ENCODE measurements at places on chromosomes 11 and 22.

DNA sequence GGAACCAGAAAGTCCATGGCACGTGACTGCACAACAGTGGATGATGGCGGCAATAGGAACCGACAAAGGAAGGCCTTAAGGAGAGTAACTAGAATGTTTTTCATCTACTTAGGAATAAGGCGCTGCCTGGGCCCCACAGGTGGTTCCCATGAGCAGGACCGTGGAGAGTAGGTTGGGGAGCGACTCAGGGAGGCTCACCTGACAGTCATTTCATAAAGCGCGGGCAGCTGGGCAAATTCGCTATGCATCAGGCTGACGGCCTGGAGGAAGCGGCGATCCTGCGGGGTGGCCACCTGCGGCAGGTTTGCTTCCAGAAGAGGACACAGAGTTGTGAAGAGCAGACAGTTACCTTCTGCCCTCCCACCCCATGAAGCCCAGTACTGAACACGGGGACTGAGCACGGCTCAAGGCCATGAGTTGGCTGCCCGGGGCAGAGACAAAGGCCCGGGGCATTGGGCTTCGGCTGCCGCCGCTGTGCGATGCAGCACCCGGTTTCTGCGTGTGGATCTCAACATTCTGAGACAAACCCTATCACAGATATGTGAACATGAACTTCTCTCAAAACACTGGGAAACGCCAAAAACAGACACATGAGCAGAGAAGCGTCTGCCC is 25.8 kb downstream of the HPS4 start:
- DNase-seq = no peak

DNA sequence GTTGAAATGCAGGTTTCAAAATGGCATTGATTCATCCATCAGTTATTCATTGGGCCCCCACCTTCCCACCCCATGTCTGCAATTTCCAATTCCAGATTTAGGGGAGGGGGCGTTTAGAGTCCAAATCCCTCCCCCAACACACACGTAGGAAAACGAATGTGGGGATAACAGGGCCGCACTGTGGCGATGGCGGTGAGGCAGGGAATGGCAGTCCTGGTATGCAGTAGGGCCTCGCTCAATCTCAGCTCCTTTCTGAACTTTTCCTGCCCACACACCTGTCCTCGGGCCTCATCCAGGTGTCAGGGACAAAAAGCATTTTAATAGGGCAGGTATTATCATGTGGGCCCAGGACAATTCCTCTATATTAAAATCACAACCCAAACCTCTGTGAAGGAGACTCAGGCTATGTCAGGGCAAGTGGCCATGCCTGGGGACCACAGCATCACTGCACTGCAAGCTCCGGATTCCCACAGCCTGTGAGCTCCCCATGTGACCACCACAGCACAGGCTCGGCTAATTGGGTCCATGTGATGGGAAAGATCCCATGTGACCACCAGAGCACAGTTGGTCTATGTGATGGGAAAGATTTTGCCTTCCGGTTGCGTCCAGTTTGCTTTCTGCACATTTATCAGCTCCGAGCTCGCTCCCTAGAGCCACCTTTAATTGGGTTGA is 44.5 kb downstream of the RTL6 start:
- no peak for DNase-seq

GRCh38 chr22:17198170-17199002 is 20.8 kb downstream of the ADA2 start:
- no peak for DNase-seq

DNA sequence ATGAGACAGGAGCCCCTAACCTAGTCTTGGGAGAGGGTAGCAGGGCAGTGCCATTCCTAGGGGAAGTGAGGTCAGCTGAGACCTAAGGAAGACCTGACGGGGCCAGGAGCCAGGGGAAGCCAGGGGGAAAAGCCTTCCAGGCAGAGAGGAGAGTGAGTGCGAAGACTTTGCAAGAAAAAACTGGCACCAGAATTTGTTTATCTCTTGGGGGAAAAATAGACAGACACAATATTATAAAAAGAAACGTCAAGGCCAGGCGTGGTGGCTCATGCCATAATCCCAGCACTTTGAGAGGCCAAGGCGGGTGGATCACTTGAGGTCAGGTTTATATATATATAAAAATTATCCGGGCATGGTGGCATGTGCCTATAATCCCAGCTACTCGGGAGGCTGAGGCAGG is 26.9 kb upstream of the TESMIN start:
- no peak for DNase-seq

DNA sequence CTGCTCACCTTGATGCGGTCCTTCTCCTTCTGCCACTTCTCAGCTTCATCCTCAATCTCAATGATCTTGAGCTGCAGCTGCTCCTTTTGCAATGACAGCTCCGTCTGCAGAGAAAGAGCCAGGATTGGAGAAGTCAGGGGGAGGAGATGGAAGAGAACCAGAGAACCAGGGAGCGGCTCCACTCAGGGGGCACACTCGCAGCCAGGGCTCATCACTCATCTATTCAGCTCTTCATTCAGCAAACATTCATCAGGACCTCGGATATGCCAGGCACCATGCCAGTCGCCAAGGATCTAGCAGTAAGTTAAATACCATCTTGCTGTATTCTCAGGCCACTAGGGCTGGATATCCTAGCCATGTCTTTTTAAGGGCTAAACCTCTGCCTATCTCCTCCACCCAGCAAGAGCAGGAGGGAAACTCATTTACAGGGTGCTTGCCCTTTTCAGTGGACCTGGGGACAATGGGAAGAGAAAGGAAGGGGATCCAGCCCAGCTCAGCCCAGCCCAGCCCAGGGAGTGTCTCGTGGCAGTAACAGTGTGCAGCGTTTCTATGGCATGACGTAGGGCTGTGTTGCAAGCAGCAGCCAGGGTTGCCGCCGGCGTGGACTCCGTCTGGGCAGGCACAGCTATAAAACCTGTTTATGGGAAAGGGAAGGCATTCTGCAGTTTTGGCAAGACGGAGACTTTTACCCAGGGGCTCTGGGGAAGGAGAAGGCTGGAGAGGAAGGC is 9.4 kb downstream of the TRIM29 start:
- DNase-seq = peak; percentile 31

DNA sequence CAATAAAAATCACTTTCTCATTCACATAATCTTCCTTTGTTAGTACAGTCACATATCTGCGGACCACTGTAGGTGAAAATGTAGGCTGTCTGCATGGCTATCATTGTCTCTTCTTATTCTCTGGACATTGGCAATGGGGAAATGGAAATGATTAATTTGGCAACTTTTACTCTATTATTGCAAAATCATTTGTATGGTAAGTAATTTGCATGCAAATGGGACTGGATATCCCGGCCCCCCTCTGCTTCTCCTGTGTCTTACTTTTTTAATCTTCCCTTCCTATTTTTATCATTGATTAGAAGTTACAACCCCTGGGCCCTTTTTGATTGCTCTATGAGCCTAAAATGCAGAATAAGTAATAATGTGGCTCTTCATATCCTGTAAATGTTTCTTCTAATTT is 6.0 kb downstream of the GRK3 start:
- no peak for DNase-seq

- no peak for DNase-seq
These were observed 31.9 kb downstream of the PDGFB start for GRCh38 chr22:39212721-39213376.

DNA sequence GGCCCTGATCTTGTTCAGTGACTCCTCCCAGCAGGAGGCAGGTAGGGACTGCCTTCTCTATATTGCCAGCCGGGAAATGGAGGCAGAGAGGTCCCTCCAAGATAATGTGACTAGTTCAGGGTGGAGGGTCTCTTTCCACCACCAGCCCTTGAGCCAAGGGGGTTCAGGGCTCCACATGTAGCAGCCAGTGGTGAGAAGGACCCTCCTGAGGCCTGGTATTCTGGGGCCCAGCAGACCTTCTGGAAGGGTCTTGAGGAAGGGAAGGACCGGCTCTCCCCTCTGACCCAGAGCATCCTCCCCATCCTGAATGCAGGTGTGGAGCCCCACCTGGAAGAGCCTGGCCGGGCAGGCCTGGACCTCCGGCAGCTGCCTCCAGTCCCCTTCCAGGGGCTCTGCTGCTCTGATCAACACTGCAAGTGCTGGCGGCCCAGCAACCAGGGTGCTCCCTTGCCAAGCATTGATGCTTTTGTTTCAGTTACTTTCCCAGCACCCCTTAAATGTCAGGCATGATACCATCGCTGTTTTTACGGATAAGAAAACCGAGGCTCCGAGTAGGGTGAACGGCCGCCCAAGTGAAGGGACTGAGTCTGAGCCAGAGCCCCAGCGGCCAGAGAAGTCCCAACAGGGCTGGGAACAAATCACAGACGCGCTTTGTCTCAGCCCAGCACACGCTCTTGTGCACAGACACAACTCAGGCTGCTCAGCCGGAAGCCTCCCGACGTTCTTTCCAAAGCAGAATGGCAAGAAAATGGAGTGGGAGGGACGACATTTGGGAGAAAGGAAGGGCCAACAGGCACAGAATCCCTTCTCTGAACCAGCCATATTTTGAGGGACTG is 38.8 kb downstream of the DKK3 start:
- DNase-seq = no peak

DNA sequence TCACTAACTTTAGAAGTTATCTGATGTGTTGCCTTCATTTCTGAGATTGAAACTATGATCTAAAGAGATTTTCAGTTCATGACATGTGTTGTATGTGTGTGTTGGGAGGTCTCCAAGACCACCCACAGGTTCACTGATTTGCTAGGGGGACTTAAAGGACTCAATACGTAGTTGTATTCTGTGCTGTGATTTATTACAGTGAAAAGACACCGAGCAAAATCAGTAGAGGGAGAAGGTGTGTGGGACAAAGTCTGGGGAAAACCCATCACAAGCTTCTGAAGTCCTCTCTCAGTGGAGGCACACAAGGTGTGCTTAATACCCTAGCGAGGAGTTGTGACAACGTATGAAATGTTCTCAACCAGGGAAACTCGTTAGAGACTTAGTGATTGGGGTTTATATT is 35.6 kb downstream of the RNF169 start:
- no peak for DNase-seq

DNA sequence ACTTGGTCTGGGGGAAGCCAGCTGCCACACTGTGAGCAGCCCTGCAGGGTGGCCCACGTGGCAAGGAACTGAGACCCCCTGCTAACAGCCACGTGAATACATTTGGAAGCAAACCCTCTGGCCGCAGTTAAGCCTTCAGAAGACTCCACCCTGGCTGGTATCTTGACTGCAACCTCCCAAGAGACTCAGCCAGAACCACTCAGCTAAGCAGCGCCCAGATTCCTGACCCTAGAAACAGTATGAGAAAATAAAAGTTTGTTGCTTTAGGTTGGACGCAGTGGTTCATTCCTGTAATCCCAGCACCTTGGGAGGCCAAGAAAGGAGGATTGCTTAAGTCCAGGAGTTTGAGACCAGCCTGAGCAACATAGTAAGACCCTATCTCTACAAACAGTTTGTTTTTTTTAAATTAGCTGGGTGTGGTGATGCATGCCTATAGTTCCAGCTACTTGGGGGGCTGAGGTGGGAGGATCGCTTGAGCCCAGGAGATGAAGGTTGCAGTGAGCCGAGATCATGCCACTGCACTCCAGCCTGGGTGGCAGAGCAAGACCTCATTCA is 8.7 kb downstream of the ZMAT5 start:
- no peak for DNase-seq

- DNase-seq = no peak
These were observed 57.5 kb upstream of the SC5D start for GRCh38 chr11:121235057-121235456.

- DNase-seq = no peak
These were observed 3.2 kb upstream of the HMOX1 start for GRCh38 chr22:35377735-35378134.

DNA sequence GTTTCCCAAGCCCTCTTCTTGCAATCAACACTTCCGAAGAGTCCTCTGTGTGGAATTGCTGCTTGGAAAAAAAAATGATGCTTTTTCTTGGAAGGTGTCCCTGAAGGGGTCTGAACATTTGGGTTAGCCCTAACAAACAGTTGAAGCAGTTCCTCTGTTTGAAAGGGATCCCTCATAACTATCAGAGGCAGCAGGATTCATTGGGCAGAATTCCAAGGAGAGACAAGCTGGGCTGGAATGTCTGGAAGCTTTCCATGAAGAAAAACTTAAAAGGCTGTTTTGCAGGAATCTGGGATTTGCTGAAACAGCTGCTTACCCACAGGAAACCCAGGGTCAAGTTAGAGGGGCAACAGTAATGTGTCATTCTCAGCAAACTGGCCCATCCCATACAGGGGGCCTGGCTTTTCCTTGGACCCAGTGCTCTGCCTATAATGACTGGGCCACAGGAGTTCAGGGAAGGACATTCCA is 3.1 kb downstream of the CSNK2A3 start:
- DNase-seq = peak; percentile 92

All from fibroblast of skin of abdomen (primary cell).